CD4-positive, alpha-beta T cell treated with Interleukin-6 for 4 hours (primary cell): ENCODE measurements at places on chromosomes 11 and 22.

GRCh38 chr11:82903843-82904586 lies 2.5 kb downstream of the DDIAS start:
- no peak for DNase-seq

DNA sequence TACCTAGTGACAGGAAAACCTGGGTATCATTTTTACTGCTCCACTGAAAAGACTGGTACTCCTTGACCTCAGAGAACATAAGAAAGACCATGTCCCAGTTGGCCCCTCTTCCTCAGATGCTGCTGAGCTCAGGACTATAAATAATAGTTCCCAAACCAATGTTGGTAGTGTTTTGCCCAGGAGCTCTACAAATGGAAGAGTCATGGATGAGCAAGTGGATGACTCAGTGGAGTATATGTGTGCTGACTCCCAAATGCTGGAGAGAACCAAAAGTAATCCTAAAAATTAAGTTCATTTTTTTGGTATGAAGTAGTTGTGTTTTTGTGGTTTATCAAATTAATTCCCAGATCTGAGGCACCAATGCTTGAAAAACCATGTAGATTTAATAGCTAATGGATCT lies 482.0 kb downstream of the KCNA4 start:
- DNase-seq, result no peak

DNA sequence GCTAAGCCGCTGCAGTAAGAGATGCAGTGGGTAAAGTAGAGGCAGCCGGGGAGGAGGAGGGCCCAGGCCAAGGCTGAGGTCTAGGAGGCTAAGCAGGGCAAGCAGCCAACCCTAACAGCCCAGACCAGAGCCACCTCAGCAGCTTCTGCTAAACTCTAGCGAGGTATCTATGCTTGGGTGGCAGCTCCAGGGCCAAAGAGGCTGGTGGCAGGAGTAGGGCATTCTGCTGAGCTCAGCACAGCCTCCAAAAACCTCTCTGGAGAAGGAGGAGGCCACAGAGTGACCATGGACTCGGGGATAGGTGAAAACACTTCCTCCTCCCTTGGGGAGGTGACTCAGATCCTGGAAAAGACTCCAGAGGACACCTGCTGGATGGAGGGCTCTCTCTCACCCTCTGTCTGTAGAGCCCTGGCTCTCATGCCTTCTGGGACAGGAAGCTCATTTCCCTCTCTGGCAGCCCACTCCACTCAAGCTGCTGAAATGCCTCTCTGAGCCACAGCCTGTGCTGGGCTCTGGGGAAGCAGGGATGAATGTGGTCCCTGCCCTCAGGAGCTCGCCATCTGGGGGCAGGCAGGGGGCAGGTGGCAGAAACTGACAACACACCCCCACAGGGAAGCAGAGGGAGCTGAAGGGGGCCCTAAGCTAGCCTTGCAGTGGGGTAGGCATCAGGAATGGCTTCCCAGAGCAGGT lies 16.5 kb upstream of the TPBGL start:
- DNase-seq, result no peak

- no peak for DNase-seq
These were observed 72.8 kb upstream of the KCNQ1OT1 start for GRCh38 chr11:2772544-2773031.

DNA sequence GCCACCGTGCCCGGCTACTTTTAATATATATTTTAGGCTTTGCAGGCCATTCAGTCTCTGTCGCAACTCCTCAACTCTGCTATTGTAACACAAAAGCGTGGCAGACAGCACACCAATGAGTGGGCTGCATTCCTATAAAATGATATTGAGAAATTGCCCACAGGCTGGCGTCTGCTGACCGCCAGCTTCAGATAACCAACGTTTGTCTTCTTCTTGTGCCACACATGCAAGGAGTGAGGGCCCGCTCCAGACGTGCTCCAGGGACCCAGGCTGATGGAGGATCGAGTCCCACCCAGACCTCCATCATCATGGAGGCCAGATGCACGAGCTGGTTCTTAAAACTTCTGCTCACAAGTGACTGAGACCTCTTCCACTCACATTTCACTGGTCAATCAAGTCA lies 35.4 kb upstream of the LINC01488 start:
- no peak for DNase-seq

- DNase-seq, result no peak
These were observed 61.4 kb downstream of the SLC1A2 start for GRCh38 chr11:35357923-35358322.

GRCh38 chr11:107778839-107779517 lies 67.1 kb upstream of the SLN start:
- no peak for DNase-seq

- DNase-seq, result peak; percentile 88
These were observed 27.1 kb downstream of the ARAP1 start for GRCh38 chr11:72724851-72725723.

- no peak for DNase-seq
These were observed 1155.2 kb upstream of the CNTN5 start for GRCh38 chr11:97865424-97866012.

- DNase-seq, result no peak
These were observed 716 bp downstream of the AMOTL1 start for GRCh38 chr11:94768602-94769541.

DNA sequence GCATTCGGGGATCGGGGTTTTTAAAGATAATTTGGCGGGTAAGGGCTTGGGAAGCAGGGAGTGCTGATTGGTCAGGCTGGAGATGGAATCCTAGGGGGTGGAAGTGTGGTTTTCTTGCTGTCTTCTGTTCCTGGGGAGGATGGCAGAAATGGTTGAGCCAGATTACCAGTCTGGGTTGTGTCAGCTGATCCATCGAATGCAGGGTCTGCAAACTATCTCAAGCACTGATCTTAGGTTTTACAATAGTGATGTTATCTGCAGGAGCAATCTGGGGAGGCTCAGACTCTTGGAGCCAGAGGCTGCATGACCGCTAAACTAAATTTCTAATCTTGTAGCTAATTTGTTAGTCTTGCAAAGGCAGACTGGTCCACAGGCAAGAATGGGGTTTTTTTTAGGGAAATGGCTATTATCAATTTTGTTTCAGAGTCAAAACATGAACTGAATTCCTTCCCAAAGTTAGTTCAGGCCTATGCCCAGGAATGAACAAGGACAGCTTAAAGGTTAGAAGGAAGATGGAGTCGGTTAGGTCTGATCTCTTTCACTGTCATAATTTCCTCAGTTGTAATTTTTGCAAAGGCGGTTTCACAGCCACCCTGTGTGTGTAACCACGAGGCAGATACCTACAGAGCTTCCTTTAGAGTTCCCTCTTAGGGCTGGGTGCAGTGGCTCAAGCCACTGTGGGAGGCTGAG lies 10.2 kb downstream of the SCGB1A1 start:
- no peak for DNase-seq

DNA sequence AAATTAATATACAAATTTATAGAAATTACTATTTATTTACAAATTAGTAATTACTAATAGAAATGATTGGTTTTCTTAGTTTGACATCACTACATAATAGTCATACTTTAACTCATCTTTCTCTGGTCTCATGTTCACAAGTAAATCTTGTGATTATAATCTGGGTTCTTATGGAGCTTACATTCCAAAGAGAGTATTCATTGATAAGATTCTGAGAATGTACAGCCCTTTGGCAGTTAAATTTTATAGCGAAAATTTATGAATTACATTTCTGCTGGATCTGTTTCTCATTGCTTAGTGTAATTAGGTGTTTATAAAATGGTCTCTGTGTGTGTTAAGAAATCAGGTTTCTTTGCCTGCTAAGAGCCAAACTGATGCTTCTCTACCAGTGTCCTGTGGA lies 175.2 kb downstream of the TMEM135 start:
- no peak for DNase-seq

GRCh38 chr11:44982496-44983062 lies 31.9 kb upstream of the TP53I11 start:
- DNase-seq, result no peak

DNA sequence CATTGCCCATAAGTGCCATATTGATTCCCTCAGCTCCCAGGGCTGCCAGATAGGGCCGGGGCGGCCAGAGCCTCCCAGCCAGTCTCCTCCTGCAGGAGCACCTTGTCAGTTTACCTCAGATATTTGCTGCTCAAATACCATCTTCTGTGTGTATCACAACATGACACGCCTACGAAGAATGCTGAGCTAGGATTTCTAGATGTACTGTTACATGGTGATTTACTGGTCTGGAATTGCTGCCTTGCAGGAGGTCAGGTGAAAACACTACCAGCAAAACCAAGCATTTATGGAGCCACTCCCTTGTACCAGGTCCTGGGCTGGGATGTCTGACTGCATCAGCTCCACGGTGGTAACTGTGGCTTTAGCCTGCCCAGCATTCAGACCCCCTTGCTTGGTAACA lies 11.8 kb downstream of the MICAL3 start:
- DNase-seq, result no peak
